ENCODE measurements at places on chromosomes 3 and 15.

GRCh38 chr3:177382944-177383343 lies 185.7 kb upstream of the TBL1XR1 start:
- DNase-seq = no peak

DNA sequence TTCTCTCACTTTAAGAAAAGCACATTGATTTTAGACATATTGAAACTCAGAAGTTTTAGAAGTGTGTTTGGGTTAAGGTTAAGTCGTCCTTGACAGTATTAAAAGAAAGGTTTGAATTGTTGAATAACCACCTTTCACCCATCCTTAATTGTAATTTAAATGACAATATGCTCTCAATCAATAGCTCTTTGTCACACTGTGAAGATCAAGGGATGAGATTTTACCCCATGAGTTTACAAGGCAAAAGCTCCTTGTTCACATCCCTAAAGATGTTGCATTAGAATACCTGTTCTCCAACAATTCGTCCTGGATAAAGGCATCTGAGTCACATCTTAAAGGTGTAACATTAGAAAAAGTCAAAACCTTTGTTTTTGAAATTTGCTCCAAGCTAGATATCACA lies 220.4 kb upstream of the MDFIC2 start:
- no peak for DNase-seq

GRCh38 chr15:55327387-55327786 lies 8.4 kb downstream of the PIGB start:
- no peak for DNase-seq

DNA sequence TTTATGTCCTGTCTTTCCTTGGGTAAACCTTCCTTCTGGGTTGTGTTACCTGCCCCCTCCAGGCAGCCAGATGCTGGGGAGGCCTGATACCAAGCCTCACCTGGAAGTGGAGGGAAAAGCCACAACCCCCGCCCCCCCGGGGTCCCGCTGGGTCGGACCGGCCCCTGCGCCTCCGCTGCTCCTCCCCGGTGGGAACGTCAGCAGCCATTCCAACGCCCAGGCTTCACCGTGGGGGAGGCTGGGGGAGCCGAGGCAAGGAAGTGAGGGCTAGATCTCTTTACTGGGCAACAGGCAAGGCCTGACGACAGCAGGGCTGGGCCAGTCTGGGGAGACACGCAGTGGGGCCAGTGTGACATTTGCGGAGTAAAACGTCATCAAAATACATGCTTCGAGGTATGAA lies 53.0 kb upstream of the SNRPA1 start:
- DNase-seq = no peak

GRCh38 chr15:86021281-86022264 lies 58.1 kb upstream of the AGBL1 start:
- no peak for DNase-seq

- DNase-seq = no peak
Measured at GRCh38 chr3:14544282-14545250, 4.4 kb upstream of the GRIP2 start.

- no peak for DNase-seq
Measured at GRCh38 chr3:146067048-146067447, 93.9 kb downstream of the PLOD2 start.

GRCh38 chr3:33391255-33391995 lies 48.8 kb downstream of the UBP1 start:
- no peak for DNase-seq

- no peak for DNase-seq
Measured at GRCh38 chr3:174957551-174958001, 98.4 kb downstream of the NAALADL2 start.

DNA sequence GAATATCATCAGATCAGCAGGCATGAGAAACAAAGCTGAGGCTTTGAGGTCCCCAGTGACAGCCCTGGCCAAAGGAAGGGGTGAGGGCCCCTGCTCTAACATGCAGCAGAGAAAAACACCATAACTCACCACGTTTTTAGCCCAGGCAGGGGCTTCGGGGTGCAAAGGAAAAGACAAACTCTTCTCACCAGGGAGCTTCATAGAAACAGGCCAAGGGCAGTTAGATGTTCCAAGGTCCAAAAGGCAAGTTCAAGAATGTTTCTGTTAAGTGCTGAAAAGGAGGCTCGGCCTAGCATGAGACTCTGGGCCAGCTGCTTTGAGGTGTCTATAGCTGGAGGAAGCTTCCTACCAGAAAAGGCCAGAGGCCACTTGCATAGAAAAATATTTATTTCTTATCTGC lies 608.4 kb upstream of the CFAP20DC start:
- no peak for DNase-seq

DNA sequence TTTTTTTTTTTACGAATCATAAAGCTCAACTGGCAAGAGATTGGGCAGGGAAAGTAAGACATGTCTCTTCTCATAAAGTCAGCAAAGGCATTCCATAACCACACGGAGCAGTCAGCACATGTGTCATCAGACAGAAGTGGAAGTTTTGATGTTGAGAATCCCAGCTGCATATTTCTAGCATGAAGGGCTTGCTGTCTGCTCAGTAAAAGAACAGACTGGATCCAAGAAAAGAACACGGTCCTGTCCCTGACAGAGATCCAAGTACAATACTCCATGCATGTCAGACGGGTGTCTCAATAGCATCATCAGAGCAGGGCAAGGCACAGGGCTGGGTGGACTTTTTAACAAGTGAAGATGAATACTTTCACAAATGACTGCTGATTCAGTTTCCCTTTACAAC lies 38.2 kb downstream of the ABI3BP start:
- DNase-seq = peak; percentile 20

DNA sequence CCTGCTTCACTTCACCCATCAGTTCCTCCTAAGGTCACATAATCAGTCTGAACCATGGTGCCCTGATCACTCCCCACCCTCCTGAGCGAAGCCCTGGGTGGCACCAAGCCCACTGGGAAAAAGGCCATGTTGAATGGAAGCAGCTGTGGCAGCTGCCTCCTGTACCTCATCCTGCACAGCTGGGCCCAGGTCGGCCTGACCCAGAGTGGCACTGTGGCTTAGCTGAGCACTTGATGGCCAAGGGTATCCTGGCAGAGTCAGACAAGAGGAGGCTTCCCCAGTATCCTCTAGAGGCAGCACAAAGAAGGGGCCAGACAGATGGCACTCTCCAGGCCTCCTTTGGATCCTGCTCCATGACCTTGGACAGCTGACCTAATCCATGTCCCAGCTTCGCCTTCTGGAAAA lies 68.4 kb downstream of the TLE3 start:
- no peak for DNase-seq

GRCh38 chr3:59006634-59007517 lies 42.9 kb downstream of the CFAP20DC start:
- DNase-seq = no peak

DNA sequence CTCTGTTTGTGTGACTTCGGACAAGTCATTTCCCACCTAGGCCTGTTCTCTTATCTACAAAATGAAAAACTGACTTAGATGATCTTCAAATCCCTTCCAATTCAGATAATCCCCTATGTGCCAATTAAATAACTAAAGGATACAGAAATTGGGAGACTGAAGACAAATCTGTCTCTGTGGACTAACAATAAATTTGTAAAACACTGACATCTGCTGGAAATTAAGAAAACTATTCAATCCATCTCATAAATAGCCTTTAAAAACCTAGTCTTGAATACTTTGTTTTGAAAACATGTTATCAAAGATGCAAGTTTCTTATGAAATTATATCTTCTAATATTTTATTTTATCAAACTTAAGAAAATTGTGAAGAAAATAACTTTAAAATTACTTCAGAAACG lies 38.3 kb downstream of the MTHFS start:
- no peak for DNase-seq

DNA sequence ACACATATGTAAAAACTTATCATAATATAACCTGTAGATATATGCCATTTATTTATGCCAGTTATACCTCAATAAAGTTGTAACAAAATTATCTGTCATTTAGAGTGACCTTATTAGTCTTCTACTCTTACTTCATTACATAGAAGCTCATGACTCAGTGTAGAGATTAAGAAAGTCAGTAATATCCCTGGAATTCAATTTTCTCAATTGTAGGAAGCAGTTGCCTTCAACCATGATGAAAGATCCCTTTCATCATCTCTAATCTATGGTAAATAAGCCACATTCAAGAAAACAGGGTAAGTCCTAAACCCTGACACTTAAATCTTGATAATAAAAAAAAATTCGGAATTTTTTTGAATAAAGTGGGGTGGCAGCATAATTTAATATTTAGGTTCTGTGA lies 216.5 kb upstream of the PEX5L start:
- DNase-seq = no peak

DNA sequence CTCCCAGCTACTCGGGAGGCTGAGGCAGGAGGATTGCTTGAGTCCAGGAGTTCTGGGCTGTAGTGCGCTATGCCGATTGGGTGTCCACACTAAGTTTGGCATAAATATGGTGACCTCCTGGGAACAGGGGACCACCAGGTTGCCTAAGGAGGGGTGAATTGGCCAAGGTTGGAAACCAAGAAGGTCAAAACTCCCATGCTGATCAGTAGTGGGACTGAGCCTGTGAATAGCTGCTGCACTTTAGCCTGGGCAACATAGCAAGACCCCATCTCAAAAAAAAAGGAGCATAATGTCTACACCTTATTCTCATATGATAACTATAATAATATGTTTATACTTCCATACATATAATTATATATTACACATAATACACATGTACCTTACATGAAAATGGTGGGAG lies 6.1 kb upstream of the GLB1 start:
- no peak for DNase-seq

GRCh38 chr15:60002528-60003218 lies 1.4 kb upstream of the FOXB1 start:
- DNase-seq = no peak

- no peak for DNase-seq
Measured at GRCh38 chr15:40877694-40878093, 3.7 kb upstream of the RHOV start.

All from colonic mucosa (tissue), 4 donors.